ENCODE measurements at places on chromosomes 7 and 10.

- DNase-seq: no peak
- H3K4me1 ChIP-seq: no peaks in the 10 kb centered on the region
- no peak overlapping the region for H3K27ac ChIP-seq
- H3K4me3 ChIP-seq: no peak overlapping the region
- peaks cover 1% of the 10 kb centered on the region for H3K27me3 ChIP-seq
Measured at GRCh38 chr7:80488851-80489370, 23.0 kb downstream of the GNAT3 start.

GRCh38 chr10:34507217-34507616, 307.9 kb downstream of the PARD3 start:
- H3K4me3 ChIP-seq: no peak overlapping the region
- H3K4me1 ChIP-seq: no peaks in the 10 kb centered on the region
- H3K36me3 ChIP-seq: no peaks in the 10 kb centered on the region
- no peak overlapping the region for H3K27ac ChIP-seq

DNA sequence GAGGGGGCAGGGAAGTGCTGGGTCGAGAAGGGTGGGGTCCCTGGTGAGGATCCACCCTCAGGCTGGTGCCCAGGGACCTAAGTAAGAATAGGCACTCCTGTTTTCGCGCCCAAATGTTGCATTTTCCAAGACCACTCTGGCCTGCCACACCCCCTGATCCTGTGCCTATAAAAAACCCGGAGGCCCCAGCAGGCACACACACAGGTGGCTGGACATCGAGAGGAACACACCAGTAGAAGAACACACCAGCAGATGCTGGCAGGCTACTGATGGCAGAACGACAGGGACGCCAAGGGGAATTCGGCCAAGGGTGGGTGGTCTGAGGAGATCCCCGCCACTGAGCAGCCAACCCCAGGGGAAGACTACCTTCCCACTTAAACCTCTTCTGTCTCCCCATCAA, 633.9 kb upstream of the POT1 start:
- H3K27me3 ChIP-seq: no peaks in the 10 kb centered on the region
- no peak overlapping the region for H3K27ac ChIP-seq
- H3K4me3 ChIP-seq: no peak overlapping the region

GRCh38 chr10:3750854-3751253, 34.2 kb downstream of the KLF6 start:
- H3K4me3 ChIP-seq: no peak overlapping the region
- no peaks in the 10 kb centered on the region for H3K36me3 ChIP-seq
- H3K27me3 ChIP-seq: peaks cover 1% of the 10 kb centered on the region
- DNase-seq: no peak
- peaks cover 13% of the 10 kb centered on the region for H3K4me1 ChIP-seq

- no peak overlapping the region for H3K27ac ChIP-seq
- no peak for DNase-seq
- H3K4me3 ChIP-seq: no peak overlapping the region
- H3K36me3 ChIP-seq: no peaks in the 10 kb centered on the region
Measured at GRCh38 chr10:1185911-1186682, 129.9 kb downstream of the WDR37 start.

GRCh38 chr7:2437136-2437535, 33.7 kb downstream of the CHST12 start:
- no peak overlapping the region for H3K4me3 ChIP-seq
- peaks cover 2% of the 10 kb centered on the region for H3K4me1 ChIP-seq
- no peaks in the 10 kb centered on the region for H3K36me3 ChIP-seq
- no peak for DNase-seq
- H3K27ac ChIP-seq: no peak overlapping the region

GRCh38 chr10:42475168-42476098, 162.9 kb downstream of the ZNF33B start:
- no peak for DNase-seq
- peaks cover 2% of the 10 kb centered on the region for H3K4me1 ChIP-seq
- no peaks in the 10 kb centered on the region for H3K36me3 ChIP-seq

GRCh38 chr7:5682551-5683279, 98.7 kb downstream of the RNF216 start:
- H3K4me3 ChIP-seq: peak overlapping the region; percentile 14
- H3K27ac ChIP-seq: peak overlapping the region; percentile 75
- DNase-seq: no peak
- H3K27me3 ChIP-seq: no peaks in the 10 kb centered on the region
- H3K4me1 ChIP-seq: peaks cover 83% of the 10 kb centered on the region
- H3K36me3 ChIP-seq: peaks cover 60% of the 10 kb centered on the region

DNA sequence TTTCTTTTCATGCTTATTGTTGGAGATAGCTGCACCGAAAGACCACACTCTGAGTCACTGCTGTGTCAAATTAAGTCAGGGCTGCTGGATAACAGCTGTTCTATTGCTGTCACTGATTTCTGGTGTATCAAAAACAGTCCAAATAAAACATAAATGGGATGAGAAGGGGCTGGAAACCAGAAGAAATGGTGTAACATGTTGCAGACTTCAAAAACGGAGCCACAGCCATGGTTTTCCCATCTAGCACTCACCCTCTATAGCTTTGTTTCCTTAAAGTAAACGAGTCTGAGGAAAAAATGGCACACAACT, 103.3 kb upstream of the DIP2C start:
- no peaks in the 10 kb centered on the region for H3K27me3 ChIP-seq
- no peak overlapping the region for H3K27ac ChIP-seq
- H3K36me3 ChIP-seq: peaks cover 4% of the 10 kb centered on the region
- H3K4me3 ChIP-seq: no peak overlapping the region
- H3K4me1 ChIP-seq: peaks cover 2% of the 10 kb centered on the region
- no peak for DNase-seq

DNA sequence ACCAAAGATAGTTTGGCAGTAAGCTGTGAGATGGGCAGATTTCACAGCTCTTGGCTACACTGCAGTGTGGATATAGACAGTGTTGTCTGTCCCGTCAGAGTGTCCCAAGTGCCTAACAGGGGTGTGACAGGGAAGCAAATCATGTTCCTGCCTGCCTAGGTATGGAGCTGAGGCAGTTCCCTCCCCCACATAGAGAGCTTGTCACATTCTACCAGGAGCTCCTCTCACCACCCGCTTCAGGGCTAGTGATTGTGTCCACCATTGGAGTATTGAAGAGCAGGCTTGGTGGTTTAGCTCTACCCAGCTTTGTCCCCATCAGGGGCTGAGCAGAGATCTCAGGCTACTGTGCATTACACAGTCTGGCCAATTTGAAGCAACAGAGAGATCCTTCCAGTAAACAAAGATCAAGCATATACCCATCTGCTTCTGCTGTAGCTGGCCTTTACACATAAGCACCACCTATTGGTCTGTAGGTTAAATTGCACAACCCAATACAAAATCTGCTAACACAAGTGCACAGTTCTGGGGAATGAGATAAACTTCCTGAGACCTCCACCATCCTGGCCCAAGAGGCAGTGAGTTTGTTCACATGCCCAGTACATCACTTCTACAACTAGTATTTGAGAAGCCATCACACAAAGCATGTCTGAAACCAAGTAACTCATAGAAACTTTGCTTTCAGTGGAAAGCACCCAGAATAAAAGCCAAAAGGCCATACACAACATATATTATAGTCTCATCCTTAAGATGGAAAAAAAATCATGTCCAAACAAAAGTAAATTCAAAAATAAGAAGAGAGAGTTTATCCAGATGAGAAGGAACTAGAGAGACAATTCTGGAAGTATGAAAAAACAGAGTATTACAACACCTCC, 67.3 kb downstream of the GLCCI1 start:
- H3K27me3 ChIP-seq: no peaks in the 10 kb centered on the region
- no peak overlapping the region for H3K4me3 ChIP-seq
- H3K36me3 ChIP-seq: peaks cover 17% of the 10 kb centered on the region
- H3K4me1 ChIP-seq: peaks cover 20% of the 10 kb centered on the region

Data from activated CD8-positive, alpha-beta T cell treated with anti-CD3 and anti-CD28 coated beads for 36 hours (primary cell).